SHP77 treated with DMSO at 0.1 percent for 48 hours (cell line): ENCODE measurements at places on chromosomes 5 and 9.

GRCh38 chr5:9124071-9124470, 421.8 kb downstream of the SEMA5A start:
- DNase-seq, result no peak

DNA sequence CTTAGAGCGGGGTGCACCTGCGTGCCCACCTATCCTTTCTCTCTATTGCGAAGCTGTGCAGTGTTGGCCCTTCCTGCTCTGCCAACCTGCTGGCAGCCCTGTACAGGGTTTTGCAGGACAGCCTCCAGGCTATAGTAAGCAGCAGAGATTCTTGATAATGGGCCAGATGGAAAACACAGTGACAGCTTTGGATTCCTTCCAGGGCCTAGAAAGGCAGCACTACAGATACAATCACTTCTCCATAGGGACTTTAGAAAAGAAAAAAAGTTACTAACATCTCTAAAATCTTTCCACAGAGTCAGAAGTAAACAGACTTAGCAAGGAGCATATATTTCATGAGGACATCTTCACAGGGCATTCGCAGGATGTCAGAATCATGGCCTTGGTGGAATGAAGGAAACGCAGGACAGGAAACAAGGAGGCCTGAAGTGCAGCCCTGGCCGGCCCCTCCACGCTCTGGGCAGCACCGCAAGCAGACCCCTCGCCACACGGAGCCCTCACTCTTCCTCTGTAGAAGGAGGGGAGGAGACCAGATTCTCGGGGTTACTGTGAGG, 172.1 kb upstream of the GAS1 start:
- DNase-seq, result no peak

DNA sequence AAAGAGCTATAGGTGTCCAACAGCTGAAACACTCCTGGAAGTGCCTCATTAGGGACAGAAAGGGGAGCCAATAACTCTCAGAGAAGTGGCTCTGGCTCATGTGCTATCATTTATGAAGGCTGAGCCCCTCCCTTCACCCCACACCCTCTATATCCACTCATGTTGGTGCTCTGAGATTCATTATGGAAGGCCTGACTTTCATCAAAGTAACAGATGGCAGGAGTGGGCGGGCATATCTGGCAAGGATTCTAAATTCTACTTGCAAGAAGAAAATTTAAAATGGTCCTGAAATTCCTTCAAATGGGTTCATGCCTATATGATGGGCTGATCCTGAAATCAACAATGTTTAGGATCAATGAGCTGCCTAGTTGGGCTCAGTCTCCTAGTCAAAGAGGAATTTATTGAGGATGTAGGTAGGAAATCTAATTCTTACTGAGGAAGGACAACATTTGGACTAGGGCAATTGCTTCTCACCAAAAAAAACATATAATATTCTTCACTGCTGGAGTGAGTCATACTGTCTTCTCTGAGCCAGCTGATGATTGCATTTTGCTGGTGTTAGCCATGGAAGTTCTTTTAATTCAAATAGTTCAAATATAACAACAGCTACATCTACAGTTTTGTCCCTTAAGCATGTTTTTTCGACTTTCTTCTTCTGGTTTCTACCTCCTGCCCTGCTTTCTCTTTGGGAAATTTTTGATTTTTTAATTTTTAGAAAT, 23.5 kb downstream of the NMRK1 start:
- no peak for DNase-seq

- no peak for DNase-seq
These were observed 3.7 kb downstream of the ROPN1L start for GRCh38 chr5:10445352-10445751.

DNA sequence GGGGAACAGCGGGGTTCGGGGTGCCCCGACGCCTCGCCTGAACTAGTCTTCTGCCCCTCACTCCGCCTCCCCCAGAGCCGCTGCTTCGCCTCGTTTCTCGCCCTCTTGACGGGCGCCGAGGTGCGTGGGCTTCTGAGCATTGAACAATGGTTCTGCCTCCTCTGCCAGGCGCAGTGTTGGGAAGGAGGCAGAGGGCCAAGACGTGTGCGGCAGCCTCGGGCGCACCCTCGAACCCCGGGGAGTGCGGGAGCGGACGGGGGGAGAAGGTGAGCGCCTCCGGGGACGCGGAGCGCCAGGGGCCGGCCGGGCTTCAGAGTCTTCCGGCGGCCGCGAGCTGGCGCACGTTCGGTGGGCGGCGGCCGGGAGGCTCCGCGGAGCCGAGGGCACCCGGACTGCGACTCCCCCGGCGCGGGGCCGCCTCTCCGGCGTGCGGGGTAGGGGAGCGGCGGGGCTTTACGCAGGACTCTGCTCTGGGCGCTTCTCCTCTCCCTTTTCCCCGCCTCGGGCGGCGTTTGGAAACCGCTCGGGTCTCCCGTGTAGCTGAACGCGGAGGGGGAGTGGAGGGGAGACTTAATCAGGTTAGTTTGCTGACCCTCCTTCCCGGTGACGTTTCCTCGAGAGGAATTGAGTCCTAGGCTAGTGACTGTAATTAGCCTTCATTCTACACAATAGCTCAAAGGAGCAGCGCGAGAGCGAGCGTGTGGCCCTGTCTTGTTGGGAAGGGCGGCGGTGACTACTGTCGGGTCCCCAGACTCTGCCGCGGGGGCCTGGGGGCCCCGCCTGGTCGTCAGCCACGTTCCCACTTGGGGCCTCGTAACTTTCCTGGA, 1.1 kb downstream of the VLDLR start:
- DNase-seq, result no peak

GRCh38 chr5:138543730-138544104, 681 bp upstream of the ETF1 start:
- DNase-seq, result no peak

GRCh38 chr5:143198332-143198731, 205.2 kb downstream of the NR3C1 start:
- DNase-seq, result no peak

GRCh38 chr5:164002214-164002613, 496.8 kb downstream of the MAT2B start:
- DNase-seq, result no peak

- no peak for DNase-seq
These were observed 87.1 kb downstream of the OSMR start for GRCh38 chr5:38932854-38933408.

GRCh38 chr9:27212621-27213020, 84.3 kb downstream of the EQTN start:
- no peak for DNase-seq

- DNase-seq, result no peak
These were observed 163.7 kb downstream of the DAB2IP start for GRCh38 chr9:121815084-121815483.

- DNase-seq, result no peak
These were observed 129.7 kb downstream of the ARL15 start for GRCh38 chr5:54180630-54181031.

- DNase-seq, result no peak
These were observed 382.0 kb downstream of the CDH12 start for GRCh38 chr5:22471154-22471553.

DNA sequence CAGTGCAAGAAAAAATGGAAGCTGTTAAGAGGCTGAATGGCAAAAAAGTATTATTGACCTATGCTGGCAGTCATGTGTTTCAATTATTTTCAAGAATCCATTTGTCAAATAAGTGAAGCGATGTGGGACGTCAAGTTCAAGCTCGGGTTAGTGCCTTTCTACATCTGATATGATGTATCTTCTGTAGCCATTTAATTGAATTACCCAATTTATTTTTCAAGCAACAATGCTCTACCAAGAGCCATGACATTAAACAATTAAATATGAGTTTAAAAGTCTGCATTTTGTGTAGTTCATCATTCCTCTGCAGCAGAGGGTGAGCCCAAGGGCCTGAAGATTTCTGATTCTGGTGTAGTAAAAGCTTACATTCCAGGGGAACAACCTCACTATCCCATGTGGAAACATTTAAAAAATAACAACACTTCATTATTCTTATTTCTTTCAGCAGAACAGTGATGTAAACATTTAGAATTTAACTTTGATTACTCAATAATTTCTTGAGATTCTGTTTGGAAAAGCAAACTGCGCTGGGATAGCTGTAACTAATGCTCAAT, 619.7 kb upstream of the ARRDC3 start:
- DNase-seq, result no peak

DNA sequence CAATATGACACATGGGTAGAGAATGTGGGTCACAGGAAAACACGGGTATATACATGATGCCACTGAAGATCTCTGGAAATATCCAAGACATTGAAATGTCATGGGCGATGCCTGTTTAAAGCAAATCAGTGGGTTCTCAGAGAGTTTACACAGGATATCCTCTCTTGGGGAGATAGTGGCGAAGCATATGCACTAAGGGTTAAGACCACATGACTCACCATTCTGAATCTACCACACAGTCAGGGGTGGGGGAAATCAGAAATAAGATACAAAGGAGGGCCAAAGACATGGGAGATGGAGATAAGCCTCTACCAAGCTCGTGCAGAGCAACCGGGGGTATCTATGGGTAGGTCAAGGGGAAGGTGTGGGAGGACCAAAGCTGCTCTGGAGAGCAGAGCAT, 58.8 kb downstream of the SH3PXD2B start:
- DNase-seq, result no peak

- no peak for DNase-seq
These were observed 93.1 kb downstream of the ZNF622 start for GRCh38 chr5:16372493-16372892.

GRCh38 chr5:27009540-27009915, 28.9 kb downstream of the CDH9 start:
- no peak for DNase-seq

DNA sequence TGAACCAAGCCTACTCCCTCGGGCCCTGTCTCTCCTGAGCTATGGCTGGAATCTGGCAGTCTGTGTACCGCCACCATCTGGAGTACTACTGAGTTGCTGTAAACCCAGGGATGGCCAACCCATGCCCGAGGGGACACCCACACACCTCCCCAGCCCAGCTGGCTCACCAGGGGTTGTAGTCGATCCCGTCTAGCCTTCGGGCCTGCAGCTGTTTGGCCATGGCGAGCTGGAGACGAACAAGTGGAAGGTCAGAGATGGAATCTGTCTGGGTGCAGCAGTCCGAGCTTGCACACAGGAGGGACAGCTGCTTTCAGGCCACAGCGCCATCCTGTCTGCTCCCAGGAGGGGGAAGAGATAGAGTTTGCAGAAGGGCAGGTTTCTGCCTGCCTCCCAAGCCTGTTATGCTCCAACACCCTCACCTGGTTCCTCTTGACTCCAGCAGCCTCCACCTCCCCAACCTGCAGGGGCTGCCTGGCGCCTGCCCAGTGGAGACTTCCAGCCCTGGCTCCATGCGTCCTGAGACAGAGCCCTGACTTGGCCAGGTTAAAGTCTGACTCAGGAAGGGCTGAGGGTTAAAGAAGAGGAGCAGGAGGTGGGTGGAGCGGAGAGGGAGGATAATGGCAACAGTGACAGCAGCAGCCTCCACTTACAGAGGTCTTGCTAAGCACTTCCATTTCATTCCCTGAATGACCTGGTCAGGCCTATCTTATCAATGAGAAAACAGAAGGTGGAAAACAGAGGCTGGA, 15.8 kb upstream of the SPOUT1 start:
- DNase-seq, result peak; percentile 40

DNA sequence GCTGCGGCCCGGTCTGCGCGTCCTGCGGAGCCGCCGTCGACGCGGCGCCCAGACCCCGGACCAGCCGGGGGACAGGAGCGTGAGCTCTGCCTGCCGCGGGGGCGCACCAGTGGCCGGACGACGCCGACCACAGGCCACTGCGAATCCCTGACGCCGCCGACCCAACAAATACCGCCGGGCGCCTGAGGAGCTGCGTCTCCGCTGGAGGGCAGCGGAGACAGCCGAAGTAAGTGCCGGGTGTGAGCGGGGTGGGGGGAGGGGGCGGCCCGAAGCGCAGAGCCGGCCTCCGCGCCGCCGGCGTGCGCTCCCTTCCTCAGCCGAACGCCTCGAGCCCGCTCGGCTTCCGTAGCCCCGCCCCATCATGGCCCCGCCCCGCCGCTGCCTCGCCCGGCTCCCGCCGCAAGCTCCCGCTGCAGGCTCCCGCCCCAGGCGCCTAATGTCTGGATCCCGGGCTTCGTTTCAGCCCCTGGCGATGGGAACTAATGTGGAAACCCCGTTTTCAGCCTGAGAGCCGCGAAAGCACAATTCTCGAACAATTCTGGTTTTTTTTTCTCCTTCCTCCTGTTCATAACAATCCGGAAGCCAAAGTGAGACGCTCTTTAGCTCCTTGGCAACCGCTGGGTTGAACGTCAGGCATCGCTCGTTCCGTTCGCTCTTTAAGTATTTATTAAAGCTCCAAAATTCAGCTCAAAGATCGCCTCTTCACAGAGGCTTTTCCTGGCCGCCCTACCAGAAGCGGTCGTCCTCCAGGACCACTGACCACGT, at the start of gene RFK:
TSS of gene RFK (minus strand) at position 232 of the 765 bp plus-strand sequence. CDS start 255 bp downstream, outside the sequence.
- peak; percentile 39 for DNase-seq

GRCh38 chr5:150489360-150490295, 18.3 kb upstream of the NDST1 start:
- DNase-seq, result no peak

- DNase-seq, result no peak
These were observed 125.3 kb downstream of the TMEM174 start for GRCh38 chr5:73298251-73298771.

DNA sequence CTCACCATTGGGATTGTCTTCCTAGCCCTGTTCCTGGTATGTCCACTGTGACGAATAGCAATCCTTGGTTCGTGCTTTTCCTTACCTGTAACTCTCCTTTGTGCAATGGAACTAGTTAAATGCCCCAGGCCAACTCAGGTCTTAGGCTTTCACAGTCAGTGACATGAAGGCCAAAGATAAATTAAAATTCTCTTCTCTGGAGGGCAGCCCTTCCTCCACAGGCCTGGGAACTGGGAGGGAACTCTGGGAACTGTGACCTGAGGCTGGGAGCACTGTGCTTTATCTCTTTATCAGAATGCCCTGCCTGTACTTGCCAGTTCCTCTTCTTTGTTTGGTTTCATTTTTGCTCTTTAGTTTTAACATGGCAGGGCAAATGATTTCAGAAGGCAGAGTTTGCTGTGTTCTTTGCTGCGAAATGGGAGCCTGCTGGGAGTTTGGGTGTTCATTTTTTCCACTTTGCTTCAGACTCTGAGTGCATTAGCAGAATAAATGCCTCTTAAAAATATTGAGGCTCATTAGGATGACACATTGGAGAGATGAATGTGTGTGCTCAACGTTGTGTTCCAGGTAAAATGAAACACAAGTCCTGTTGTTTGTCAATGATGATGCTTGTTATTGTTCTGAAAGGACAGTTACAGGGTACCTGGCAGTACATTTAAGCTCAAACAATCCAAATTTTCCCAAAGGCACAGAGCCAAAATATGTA, 118.1 kb downstream of the NUDT12 start:
- DNase-seq, result no peak
